ENCODE measurements at places on chromosomes 2 and 18.

DNA sequence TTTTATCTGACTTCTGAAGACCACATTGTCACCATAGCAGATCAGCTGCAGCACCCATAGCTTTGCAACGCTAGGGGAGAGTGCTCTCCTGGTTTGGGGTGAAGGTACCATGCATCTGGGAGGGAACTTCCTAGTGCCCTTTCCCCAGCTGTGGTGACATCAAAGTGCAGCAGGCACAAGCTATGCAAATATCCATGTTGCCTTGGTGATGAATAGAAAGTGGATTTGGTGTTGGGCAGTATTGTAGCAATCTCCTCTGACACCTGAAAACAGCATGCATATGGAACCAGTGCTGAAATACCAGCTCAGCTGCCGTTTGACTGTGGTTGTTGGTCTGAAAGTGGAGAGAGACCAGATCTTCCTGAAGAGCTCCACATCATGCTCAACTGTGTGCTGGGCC is 37.1 kb downstream of the BCL2L11 start:
- no peak for DNase-seq

- DNase-seq = no peak
Measured at GRCh38 chr18:12377556-12378197, 650 bp upstream of the AFG3L2 start.

DNA sequence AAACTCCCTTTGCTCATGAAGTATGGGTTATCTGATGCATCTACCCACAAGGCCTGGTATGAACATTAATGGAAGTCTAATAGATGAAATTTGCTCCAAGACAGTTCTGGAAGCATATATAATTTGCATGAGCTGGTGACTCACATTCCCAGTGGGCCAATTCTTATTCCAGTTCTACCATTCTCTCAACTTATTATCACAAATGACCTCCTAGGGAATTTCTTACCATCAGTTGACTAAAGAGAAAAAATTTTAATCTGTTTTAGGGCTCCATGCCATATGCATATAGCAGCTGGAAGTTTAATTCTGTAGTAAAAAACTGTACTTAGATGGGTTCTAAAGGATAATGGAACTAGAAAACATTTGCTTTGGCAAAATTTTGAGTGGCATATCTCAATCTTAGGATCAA is 165.2 kb upstream of the COL3A1 start:
- no peak for DNase-seq

- no peak for DNase-seq
Measured at GRCh38 chr2:69715964-69716363, 26.0 kb upstream of the ANXA4 start.

DNA sequence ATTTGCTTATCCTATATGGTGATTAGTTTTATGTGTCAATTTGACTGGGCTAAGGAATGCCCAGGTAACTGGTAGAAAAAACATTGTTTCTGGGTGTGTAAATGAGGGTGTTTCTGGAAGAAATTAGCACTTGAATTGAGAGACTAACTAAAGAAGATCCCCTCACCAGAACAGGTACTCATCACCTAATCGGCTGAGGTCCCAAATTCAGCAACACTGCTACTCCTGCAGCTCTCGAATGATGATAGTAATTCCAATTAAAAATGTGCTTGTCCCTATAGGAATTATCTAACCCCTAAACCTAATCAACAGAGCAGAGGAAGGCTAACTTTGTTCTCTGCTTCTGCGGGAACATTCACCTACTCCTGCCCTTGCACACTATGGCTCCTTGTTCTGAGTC is 464.5 kb upstream of the CHST9 start:
- DNase-seq = no peak

GRCh38 chr18:13481820-13482617 is 244.3 kb downstream of the FAM210A start:
- no peak for DNase-seq

DNA sequence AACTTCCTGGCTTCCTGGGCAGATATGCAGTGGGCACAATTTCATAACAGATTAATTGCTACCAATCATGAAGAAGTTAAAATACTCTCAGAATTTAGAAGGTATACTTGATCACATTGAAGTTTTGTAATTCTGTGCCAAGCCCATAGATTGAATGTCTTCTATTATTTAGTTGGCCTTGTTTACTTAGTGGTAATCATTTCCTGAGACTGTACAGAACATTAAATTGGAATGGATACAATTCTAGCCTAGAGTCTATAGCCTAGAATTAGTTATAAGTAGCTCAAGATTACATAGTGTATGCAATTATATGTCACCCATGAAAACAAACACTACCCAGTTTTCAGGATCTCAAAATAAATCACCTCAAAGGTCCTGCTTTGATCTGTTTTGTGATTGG is 615.8 kb downstream of the XIRP2 start:
- DNase-seq = no peak

- DNase-seq = no peak
Measured at GRCh38 chr2:38709567-38710194, 41.5 kb downstream of the SRSF7 start.

- no peak for DNase-seq
Measured at GRCh38 chr2:226835420-226835795, 446 bp upstream of the RHBDD1 start.

DNA sequence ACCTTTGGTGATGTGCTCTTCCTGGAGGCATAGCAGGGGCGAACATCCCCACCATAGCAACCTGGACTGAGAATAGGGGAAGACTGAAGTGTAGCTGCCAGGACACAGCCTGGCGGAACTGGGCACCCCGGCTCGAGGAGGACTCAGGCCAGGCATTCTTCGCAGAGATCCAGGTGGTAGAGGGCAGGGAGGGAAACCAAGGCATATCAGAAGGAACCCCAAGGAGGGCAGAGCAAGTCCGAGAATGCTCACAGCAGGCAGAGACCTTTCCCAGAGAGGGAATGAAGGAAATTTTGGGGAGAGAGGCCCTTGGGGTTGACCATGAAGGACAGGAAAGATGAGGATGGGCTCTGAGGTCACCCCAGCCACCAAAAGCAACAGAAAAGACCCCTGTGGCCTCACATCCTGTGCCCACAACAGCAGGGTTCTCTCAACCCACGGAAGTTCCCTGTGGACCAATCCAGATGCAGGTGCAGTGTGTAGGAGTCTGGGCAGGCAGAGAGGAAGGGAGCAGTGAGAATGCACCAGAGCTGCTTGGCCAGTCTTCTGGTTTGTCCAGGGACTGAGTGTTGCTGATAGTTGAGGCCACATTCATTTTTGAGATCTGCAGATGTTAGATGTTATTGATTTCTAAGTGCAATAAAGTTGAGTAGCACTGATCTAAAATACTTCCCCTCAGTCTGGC is 136.9 kb downstream of the PXDN start:
- no peak for DNase-seq

GRCh38 chr18:31497836-31498573 is at the start of gene DSG2:
Gene DSG2, plus strand, starts transcription at chr18:31498177. Its CDS starts 75 bp downstream, at chr18:31498252.
- no peak for DNase-seq

- no peak for DNase-seq
Measured at GRCh38 chr18:39743463-39743862, 2177.9 kb upstream of the CELF4 start.

DNA sequence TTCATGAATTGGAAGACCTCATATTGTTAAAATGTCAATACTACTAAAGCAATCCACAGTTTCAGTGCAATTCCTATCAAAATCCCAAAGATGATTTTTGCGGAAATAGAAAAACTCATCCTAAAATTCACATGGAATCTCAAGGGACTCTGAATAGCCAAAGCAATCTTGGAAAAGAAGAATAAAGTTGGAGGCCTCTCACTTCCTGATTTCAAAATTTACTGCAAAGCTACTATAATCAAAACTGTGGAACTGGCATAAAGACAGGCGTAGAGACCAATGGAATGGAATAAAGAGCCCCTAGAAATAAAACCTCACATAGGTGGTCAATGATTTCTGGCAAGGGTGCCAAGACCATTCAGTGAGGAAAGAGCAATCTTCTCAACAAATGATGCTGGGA is 42.3 kb downstream of the ACOXL start:
- no peak for DNase-seq

DNA sequence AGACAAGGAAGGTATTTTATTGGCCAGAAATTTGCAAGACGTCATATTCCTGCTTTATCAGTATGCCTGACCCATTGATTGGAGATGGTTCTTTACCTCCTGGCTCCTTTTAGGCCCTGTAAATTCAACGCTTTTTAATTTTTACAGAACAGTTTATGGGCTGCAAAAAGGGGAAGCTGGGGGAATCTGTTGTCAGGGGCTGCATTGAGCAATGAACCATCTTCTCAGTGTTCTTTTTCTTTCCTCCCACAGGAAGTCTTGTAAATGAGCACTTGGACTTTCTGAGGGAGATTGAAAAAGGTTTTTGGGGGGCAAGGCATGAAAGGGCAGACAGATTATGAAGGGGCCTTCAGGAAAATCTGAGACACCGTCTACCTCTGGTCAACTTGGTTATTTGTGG is 503.6 kb upstream of the TNP1 start:
- DNase-seq = no peak

DNA sequence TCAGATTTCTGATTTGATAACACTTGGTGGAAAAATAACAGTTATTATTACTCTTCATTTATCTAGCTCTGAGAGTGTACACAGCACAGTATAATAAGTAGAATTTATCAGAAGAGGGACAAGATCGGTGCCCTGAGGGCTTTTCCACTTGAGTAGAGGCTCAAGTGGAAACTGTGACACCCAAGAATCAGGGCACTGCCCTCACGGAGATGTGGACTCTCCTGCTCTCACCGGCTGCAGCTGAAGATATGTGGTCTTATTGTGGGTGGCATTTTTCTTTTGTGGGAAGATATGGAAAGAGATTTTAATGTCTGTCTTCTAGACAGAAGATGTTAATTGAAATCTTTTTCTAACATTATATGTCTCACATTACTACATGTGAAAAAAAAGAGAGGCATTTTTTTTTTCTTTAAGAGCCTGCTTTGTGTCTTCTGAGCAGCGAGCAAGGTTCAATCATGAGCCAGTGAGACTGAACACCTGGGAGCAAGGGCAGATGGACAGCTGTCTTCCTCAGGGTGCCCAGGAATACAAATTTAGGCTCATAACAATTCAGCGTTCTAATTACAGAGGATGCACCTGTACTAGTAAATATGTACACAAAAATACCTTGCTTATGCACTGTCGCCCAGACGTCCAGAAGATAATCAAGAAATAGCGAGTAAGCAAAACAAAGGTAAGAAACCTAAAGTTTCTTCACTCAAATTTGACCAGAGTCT is 1098.2 kb upstream of the FANCL start:
- no peak for DNase-seq

DNA sequence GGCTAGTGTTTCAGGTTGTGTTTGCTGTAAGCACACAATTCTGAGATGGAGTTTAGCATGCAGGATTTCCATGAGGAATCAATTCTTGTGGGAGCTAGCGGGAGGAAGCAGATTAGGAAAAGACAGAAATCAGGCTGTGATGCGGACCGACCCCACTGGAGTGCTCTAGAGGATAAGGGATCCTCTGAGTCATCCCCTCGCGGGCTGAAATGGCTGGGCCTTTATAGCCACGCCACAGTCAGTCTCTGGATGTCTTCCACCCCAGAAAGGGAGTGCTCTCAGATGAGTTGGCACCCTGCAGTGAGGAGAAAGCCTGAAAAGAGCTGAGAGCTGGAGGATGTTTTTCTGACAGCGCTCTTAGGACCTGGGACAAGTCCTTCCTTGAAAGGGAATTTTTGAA is 102.4 kb downstream of the GALNT3 start:
- DNase-seq = no peak

GRCh38 chr2:172843902-172844715 is 108.5 kb downstream of the RAPGEF4 start:
- DNase-seq = no peak

GRCh38 chr18:47316924-47317323 is 65.5 kb upstream of the SKOR2 start:
- DNase-seq = no peak

- peak; percentile 36 for DNase-seq
Measured at GRCh38 chr2:85390941-85391669, 19.1 kb downstream of the CAPG start.

DNA sequence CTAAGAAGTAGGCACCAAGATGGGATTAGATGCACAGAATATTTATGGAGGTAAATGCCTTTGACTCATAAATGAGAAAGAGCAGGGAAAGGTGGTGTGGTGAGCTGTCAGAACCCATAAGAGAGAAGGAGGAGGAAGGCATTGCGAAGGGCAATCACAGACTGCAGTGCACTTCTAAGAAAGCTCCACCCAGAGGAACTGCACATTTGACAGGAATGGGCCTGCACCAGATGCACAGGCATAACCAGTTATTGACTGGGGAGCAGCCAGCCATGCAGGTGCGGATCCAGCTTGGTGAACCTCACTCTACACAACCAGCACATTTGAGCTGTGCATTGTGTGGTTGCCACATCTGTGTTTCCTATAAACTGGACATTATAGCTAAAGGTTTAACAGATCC is 62.2 kb upstream of the L3MBTL4 start:
- no peak for DNase-seq

DNA sequence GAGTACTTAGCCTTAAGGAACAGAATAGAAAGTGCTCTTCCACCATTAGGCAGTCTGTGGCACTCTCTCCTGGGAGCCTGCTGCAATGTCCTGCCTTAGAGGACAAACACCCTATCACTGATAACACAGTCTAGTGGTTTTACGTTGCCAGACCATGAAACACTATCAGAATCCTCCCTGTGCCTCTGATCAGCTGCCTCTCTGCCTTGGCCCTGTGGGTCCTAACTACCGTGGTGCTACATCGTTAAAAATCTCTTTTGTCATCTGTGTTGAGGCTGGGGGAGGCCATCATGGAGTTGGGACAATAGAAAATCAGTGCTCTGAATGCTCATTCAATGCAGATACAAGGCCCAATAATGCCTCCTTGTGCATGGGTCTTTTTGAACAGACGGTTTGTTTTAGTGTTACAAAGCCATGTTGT is 11.9 kb upstream of the APCDD1 start:
- DNase-seq = peak; percentile 69

GRCh38 chr18:63199743-63200241 is 119.8 kb downstream of the BCL2 start:
- DNase-seq = no peak

- DNase-seq = no peak
Measured at GRCh38 chr2:144443837-144444817, 75.8 kb downstream of the ZEB2 start.

DNA sequence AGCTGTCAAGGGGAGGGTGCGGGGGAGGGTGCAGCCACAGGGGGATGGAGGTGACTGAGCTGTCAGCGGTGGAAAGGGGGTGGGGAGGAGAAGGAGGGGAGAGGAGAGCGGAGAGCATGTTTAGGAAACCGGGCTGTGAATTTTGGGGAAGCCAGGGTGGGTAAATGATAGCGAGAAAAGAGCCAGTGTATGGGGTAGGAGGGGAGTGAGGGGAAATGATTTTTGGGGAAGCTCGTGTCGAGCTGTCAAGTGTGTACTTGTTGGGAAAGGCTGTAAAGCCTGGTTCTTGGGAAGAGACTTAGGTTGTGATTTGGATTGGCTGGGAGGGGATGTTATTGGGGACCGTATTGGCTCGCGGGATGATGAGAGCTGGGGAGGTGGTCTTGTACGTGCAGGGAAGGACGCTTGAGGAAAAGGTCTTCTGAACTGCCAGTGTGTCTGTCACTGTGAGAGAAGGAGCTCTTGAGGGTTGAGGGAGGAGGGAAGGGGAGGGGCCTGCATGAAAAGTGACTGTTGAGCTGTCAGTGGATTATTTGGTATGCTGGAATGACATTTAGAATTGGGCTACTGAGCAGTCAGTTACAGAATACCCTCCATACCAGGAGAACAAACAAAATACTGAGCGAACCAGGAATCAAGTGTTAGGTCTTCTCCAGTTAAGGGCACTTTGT is 1.0 kb downstream of the UBR3 start:
- peak; percentile 73 for DNase-seq

All from hippocampal formation (tissue), 2 donors.